ENCODE measurements at places on chromosomes 7 and 10.

GRCh38 chr7:155710530-155710929, 66.1 kb downstream of the RBM33 start:
- DNase-seq = no peak

DNA sequence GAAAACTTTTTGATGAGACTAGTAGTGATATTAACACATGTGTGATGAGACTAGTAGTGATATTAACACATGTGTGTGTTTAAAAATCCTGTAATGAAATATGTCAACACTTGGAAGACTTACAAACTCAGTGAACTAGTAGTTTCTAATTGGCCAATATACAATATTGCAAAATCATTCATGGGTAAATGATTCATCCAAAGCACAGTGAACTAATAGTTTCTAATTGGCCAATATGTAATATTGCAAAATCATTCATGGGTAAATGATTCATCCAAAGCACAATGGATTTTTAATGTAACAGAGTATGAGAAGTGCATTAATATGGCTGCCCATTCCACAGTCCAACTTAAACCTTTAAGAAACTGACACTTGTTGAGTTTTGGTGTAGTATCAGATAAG, 77.8 kb downstream of the ATAD1 start:
- DNase-seq = peak; percentile 29

GRCh38 chr10:102598243-102598642, 46.0 kb upstream of the TRIM8 start:
- no peak for DNase-seq

DNA sequence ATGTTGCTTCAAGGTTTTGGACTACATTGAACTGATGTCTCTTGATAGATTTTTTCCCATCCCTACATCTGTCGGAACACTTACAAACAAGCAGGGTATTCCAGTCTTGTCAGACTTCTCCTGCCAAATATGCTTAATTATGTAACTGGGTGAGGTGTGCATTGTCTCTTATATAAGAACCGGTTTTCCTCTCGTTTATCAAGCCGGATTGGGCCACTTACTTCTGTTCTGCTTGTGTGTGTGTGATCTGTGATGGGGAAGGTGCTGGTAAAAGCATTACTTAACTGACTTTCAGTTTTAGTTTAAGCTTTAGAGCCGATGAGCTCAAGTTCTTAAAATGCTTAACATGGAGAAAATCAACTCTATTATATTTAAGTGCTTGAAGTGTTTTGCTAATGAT, 57.9 kb downstream of the OTUD1 start:
- no peak for DNase-seq

GRCh38 chr10:11894381-11895107, 71.4 kb downstream of the PROSER2 start:
- DNase-seq = no peak

DNA sequence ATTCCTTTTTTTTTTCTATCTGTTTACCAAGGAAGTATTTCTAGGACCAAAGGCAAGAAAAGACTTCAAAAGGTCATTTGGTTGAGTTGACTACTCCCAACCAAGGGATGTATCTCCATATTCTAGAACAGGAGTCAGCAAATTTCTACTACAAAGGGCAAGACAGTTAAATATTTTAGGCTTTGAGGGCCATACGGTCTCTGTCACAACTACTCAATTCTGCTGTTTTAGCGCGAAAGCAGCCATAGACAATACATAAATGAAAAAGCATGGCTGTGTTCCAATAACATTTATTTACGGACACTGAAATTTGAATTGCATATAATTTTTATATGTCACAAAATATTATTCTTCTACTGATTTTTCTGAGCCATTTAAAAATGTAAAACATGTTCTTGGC, 8.5 kb upstream of the ARID5B start:
- no peak for DNase-seq

DNA sequence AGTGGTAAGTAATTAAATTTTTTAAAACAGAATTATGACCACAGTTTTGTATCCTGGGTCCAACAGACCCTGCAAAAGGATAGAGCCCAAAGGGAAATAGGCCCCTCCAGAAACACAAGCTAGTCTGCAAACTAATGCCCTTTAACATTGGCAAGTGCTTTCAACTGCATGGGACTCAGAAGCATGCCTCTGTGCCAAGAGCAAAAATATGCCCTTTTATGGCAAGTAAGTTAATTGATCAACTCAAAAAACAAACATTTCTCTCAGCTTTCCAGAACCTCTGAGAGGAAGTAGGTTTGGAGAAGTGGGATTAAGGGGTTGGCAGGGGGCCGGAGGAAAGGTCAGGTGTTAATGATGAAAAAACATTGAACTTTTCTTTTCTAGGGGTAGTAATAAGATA, 186.6 kb upstream of the PRSS1 start:
- no peak for DNase-seq

DNA sequence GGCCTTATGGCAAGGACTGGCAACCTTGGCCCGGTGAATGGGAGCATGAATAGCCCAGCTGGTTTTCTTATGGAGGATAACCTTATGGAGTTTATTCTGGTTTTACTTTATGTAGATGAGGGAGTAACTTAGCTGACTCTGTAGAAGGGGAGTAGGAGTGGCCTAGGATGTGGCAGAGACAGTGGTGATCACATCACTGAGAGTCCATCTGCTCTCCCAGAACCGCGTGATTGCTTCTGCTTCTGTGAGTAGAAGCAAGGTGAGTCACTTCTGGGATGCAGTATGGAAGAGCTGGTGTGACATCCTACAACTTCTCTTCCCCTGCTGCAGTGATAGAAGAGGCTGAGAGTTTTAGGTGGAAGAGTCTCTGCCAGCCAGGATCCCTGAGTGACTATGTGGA, 129.2 kb downstream of the RPS24 start:
- no peak for DNase-seq

DNA sequence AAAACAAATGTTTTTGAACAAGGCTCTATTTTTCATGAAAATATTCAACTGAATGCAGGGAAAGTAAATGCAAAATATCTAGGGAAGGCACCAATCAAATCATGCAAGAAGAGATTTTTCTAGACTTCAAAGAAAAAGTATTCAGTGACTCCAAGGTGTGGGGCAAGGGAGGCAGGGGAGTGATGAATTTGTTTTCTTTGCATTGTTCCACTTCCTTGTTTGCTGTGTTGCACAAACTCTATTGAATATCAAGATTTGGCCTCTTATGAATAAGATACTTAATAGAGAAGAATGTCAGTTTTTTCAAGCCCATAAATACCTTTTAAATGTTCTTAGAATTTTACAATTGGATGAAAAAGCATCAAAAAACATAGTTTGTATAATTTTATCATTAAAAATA, 26.4 kb downstream of the STEAP1 start:
- no peak for DNase-seq

GRCh38 chr10:97327348-97328294, 6.9 kb downstream of the FRAT2 start:
- peak; percentile 64 for DNase-seq

GRCh38 chr7:22251281-22251680, 105.7 kb downstream of the RAPGEF5 start:
- DNase-seq = no peak

- peak; percentile 26 for DNase-seq
Measured at GRCh38 chr10:12980713-12981306, 20.7 kb downstream of the CCDC3 start.
